ENCODE measurements at places on chromosomes 3 and 15. TPM values are rescaled to one million over a fixed set of nuclear protein-coding genes. Genes with fewer than 3 reads are reported as not detected.

MELTF gene
- total RNA-seq: 9.0 TPM

DNA sequence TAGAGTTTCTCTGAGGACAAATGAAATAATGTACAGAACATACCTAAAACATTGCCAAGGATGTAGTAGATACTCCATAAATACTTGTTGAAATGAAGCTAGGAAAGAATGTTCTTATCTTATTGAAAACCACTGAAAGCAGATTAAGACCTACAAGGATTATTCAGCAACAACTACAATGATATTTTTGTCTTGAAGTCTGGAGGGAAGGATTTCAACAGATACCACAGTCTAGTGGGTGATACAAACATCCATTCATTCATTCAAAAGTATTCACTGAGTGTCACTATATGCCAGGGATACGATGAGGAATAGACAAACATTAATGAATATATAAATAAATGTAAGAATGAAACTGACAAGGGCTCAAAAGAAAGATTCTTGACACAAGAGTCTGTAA, 74.7 kb upstream of the THBS1 start:
- H3K4me3 ChIP-seq: no peak overlapping the region
- H3K27me3 ChIP-seq: no peaks in the 10 kb centered on the region
- no peak for DNase-seq
- H3K36me3 ChIP-seq: no peaks in the 10 kb centered on the region
- H3K27ac ChIP-seq: no peak overlapping the region

TMEM207 gene
- not detected for total RNA-seq

TM4SF4 gene
- total RNA-seq: not detected

All from prostate gland (tissue), 2 donors.